ENCODE measurements at places on chromosomes 2 and 18.

GRCh38 chr2:229888031-229888430, 33.8 kb downstream of the TRIP12 start:
- DNase-seq: no peak

GRCh38 chr2:128439031-128439790, 120.5 kb upstream of the HS6ST1 start:
- no peak for DNase-seq

DNA sequence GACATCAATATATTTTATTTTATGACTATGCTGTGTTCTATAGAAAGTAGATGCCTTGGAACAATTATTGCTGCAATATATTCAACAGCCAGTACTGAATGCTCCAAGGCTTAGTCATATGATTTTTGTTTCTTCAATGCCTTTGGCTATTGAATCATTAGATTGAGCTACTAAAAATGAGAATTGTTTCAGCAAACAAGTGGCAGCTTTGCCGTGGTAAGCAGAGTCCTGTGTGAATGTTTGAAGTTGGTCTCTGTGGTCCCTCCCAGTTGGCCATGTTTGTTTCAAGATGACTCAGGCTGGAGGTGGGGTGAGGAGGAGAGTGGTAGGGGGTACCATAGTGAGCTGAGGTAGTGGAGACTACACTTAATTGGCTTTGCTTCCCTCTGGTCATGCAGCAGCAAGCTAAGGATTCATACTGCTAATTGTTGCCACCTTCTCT, 198.6 kb upstream of the EPAS1 start:
- no peak for DNase-seq

DNA sequence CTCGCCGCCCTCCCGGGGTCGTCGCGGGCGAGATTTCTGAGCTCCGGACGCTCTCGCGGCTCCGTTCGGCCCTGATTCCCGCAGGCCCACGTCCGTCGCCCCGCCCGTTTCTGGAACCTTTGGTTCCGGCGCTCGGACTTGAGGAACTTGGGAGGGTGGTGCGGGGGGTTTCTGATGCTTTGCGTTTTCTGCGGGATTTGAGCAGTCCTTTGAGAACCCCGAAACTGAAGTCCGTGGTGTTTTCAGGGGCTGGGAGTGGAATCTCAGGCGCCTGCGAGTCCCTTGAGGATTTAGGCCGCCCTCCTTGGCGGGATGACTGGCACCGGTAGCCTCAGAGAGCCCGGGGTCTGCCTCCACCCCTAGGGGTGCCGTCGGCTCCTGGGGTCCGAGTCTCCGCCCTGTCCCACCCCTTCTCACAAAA, 336 bp downstream of the THNSL2 start:
- DNase-seq: no peak

DNA sequence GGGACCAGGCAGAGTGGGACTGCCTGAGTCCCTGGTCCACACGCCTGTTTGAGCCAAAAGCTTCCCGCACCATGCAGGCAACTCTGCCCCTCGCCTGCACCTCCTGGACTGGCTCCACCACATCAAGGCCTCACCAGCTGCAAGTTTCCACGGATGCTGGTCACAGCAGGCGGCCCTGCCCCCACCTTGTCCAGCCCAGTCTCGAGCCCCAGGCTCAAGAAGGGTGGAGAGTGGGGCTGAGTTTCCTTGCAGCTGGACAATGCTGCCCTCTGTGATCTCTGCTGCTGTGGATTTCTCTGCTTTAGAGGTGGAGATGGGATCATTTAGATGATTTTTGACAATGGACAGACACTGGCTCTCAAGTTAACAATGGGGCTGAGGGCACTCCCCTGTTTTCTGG, 74.9 kb downstream of the MTCL1 start:
- DNase-seq: no peak

DNA sequence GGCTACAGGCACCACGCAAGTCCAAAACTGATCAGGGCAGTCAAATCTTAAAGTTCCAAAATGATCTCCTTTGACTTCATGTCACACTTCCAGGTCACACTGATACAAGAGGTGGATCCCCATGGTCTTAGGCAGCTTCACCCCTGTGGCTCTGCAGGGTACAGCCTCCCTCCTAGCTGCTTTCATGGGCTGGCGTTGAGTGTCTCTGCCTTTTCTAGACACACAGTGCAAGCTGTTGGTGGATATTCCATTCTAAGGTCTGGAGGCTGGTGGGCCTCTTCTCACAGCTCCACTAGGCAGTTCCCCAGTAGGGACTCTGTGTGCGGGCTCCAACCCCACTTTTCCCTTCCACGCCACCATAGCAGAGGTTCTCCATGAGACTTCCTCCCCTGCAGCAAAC, 838.2 kb upstream of the CHAC2 start:
- no peak for DNase-seq

DNA sequence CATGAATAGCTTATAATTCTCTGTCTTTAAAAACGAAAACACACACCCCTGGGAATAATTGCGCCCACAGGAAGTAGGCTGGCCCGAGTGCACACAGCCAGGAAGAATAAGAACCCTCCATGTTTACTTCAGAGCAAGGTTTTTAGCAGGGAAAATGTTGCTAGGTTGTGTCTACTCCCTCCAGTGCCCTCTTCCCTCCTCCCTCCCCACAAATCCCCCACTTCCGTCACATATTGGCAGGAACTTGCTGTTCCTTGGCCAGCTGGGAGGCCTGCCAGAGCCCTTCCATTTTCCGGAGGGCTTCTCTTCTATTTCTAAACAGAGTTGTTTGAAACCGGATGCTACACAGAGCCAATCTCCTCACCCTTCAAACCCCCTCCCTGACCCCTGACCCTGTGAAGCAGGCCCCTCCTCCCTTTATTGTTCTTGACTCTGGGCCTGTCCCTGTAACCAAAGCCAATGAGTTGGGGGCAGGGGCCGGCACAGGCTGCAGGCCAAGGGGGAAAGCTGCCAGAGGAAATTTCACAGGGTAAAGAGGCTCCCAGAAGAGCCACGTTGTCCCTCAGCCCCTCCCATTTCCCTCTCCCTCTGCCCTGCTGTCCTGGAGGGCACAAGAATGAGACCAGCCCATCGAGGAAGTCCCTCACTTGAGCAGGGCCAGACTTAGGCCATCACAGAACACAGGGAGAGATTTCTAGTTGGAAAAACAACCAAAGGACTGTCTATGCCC, 49.8 kb upstream of the LGALSL start:
- no peak for DNase-seq

DNA sequence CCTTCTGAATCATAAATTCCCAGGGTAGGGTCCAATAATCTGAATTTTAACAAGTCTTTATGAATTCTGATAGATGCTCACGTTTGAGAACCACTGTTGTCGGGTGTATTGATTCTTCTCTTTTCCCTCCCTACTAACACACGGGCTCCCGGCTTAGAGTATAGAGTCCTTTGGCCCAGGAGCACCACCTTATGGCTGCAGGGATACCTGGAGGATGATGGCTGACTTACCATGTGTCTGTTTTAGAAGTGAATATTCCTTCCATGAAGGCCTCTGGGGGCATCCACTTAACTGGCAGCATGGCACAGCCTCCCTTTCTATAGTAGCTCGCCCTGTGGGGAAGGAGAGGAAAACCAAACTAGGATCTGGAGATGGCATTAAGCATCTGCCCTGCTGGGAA, 91.7 kb downstream of the CLIP4 start:
- no peak for DNase-seq

- DNase-seq: no peak
These were observed 17.5 kb downstream of the CYRIA start for GRCh38 chr2:16647992-16648617.

GRCh38 chr2:7648221-7648795, 731.1 kb downstream of the RNF144A start:
- DNase-seq: no peak

DNA sequence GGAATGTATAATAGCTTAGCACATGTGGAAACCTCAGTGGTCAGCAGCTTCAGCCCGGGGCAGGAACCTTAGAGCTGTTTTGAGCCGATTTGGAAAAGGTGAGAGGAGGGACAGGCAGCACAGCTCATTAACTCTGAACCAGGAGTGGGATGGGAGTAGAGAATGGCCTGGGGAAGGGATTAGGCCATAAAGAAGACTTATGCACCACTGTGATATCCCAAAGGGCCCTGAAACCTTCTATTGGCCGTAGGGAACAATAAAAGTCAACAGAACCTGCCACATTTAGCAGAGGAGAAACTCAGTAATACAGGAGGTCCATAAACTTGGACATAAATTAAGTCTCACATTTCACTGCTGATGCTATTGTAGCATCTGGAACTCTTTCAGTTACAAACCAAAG, 124.2 kb upstream of the REV1 start:
- DNase-seq: no peak

- peak; percentile 70 for DNase-seq
These were observed 313.8 kb downstream of the PDE11A start for GRCh38 chr2:177758591-177759371.

- DNase-seq: no peak
These were observed 1.7 kb downstream of the PAX3 start for GRCh38 chr2:222296911-222297599.

GRCh38 chr2:226813148-226813701, 13.6 kb upstream of the IRS1 start:
- DNase-seq: no peak

GRCh38 chr2:97766567-97766966, 53.2 kb downstream of the ZAP70 start:
- DNase-seq: no peak

GRCh38 chr2:26838121-26838906, 9.6 kb upstream of the DPYSL5 start:
- DNase-seq: no peak

DNA sequence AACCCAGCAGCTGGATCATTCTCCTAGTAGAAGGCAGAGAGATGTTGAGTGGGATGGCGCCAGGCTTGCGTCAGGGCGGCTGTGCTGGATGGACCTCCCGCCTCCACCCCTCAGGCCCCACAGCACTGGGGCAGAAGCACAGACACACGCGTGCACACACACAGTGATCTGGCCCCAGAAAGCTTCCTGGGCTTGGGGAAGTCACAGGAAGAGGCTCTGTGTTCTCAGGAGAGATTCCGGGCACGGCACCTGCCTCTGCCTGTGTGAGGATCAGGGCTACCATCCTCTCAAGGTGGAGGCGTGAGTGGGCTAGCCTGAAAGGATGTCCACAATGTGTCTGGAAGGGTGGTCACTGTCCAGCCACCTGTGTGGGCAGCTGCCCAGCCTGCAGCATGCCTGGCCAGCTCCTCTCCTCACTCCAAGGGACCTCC, 229.8 kb upstream of the HS6ST1 start:
- DNase-seq: no peak

- DNase-seq: no peak
These were observed 6.1 kb downstream of the NCKAP1 start for GRCh38 chr2:183031911-183032794.

GRCh38 chr18:46767217-46767616, 10.4 kb upstream of the ST8SIA5 start:
- DNase-seq: no peak

GRCh38 chr18:22424565-22424963, 6.8 kb upstream of the CTAGE1 start:
- no peak for DNase-seq

DNA sequence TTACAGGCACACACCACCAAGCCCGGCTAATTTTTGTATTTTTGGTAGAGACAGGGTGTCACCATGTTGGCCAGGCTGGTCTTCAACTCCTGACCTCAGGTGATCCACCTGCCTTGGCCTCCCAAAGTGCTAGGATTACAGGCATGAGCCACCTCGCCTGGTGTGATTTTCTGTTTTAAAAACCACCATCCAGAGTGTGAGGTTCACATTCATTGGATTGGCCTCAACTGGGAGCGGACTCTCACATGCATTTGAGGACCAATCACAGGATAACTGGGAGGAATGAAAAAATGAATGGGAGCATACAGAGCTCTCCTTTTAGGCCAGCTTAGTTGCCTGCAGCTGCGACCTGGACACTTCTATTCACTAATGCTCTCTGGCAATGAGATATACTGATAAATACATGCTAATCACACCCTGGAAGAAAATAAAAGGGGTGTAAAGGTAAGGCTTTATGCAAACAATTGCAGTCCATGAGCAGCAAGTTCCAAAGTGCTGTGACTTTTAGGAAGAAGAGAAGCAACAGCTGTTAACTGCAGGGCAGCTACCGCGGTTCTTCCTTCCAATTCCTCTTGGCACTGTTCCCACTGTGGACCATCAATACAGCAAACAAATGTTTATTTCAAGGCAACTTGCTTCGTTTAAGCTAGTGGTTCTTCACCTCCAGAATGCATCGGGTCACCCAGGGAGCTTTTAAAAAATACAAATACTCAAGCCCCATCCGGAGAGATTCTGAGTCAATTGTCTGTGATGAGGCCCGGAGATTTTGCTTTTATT, 49.5 kb upstream of the FZD5 start:
- no peak for DNase-seq

GRCh38 chr18:1976484-1976883, 594.8 kb downstream of the METTL4 start:
- DNase-seq: no peak

- no peak for DNase-seq
These were observed 170.2 kb downstream of the TPGS2 start for GRCh38 chr18:36658611-36659010.

DNA sequence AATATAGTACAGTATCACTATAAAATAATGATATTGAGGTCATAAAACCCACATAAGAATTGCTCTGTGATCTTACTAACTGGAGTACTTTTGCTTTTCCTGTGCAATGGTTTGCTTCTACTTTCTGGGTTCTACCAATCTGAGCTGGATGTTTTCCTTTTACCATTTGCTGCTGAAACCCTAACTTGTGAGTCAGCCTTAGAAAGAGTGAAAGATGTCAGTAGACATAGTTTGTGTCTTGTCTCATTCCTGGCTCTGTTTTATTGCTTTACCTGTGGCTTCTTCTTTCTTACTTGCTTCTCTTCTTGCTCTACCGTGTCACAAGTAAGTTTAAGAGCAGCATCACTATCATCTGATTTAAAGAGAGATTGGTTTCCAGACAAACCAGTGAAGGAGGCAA, 61.0 kb downstream of the MBD2 start:
- no peak for DNase-seq

DNA sequence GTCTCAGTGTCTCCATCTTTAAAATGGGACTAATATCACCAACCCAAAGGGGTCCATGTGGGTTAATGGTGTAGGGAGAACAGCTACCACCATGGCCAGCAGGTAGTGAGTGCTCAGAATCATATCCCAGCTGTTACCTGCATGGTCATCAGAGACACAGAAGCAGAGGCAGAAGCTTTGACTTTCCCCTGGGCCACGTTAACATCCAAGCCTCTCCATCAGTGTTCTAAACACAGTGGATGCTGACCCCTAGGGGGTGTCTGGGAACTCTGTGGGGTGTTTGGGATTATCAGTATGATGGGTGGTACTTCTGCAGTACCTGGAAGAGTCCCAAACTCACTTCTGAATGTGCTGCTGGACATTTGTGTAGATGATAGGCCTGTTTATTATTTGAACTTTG, 93.6 kb downstream of the GYPC start:
- no peak for DNase-seq

- peak; percentile 97 for DNase-seq
These were observed 315.4 kb downstream of the CDH2 start for GRCh38 chr18:27861539-27861938.

DNA sequence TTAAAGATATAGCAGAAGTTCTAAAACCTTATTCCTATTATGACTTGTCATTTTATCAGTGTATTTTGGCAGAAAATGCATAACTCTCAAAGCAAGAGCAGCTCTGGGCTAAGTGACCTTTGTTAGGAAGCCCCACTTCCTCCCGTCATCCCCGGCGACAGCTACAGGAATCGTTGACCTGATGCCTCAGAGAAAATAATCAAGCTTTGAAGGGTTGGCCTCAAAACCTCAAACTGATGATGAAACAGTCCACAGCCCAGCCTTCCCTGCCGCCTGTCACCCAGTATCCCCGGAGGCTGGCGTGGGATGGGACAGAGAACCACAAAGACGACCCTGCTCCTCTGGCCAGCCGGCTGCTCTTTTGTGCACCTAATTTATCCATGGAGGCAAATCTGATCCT, 65.3 kb downstream of the KCNF1 start:
- DNase-seq: no peak
